ENCODE measurements at places on chromosomes 3 and 15. TPM values are rescaled to one million over a fixed set of nuclear protein-coding genes. Genes with fewer than 3 reads are reported as not detected.

LRRC31 gene
- not detected for total RNA-seq

TRAT1 gene
- total RNA-seq: 2.0 TPM

DUOXA1 gene
- 3.3 TPM for total RNA-seq

PTPN23 gene
- total RNA-seq: 18.4 TPM

ROPN1 gene
- total RNA-seq: 6.1 TPM

RHCG gene
- 0.66 TPM for total RNA-seq

GATA2 gene
- total RNA-seq: 6.0 TPM

GRCh38 chr3:10337323-10338163 lies 16.6 kb upstream of the SEC13 start:
- H3K4me1 ChIP-seq: no peaks in the 10 kb centered on the region
- no peak overlapping the region for H3K27ac ChIP-seq
- no peak for DNase-seq
- H3K27me3 ChIP-seq: no peaks in the 10 kb centered on the region
- H3K4me3 ChIP-seq: no peak overlapping the region

DNA sequence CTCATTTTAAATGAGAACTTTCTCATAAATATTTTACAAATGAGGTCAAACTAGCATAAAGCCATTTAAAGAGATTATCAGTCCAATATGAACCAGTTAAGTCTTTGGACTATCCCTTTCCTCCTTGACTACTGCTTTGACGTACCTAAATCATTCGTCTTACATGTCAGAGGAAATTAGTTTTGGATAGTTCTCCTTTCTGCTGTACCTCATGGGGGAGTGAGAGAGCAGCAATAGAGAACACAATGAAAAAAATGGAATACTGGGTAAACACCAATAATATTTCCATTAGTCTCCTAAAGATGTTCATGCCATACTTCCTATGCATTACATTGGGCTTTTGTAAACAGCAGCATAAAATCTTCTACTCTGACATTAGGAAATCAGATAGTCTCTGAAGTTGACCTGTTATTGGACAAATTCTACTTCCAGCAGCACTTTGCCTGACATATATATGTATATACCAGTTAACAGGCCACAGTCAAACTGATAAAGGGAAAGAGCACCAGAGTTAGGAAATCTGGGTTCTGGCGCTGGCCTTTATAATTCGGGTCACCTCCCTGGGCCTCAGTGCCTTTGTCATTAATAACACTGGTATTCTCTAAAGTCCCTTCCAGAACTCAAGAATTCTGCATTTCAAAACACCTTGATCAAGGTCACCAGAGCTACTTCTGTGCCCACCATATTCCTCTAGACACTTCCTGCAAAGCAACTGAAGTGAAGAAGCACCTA lies 26.8 kb downstream of the TIMMDC1 start:
- no peaks in the 10 kb centered on the region for H3K4me1 ChIP-seq
- H3K36me3 ChIP-seq: no peaks in the 10 kb centered on the region
- no peaks in the 10 kb centered on the region for H3K27me3 ChIP-seq

GRCh38 chr3:12780751-12781150 lies 15.7 kb upstream of the CAND2 start:
- DNase-seq: no peak
- no peak overlapping the region for H3K27ac ChIP-seq
- no peaks in the 10 kb centered on the region for H3K27me3 ChIP-seq
- no peaks in the 10 kb centered on the region for H3K4me1 ChIP-seq
- H3K36me3 ChIP-seq: no peaks in the 10 kb centered on the region
- H3K4me3 ChIP-seq: no peak overlapping the region

GRCh38 chr15:93703092-93703739 lies 528.1 kb upstream of the MCTP2 start:
- no peak for DNase-seq
- no peak overlapping the region for H3K4me3 ChIP-seq
- H3K27ac ChIP-seq: no peak overlapping the region
- no peaks in the 10 kb centered on the region for H3K4me1 ChIP-seq
- H3K36me3 ChIP-seq: no peaks in the 10 kb centered on the region

DNA sequence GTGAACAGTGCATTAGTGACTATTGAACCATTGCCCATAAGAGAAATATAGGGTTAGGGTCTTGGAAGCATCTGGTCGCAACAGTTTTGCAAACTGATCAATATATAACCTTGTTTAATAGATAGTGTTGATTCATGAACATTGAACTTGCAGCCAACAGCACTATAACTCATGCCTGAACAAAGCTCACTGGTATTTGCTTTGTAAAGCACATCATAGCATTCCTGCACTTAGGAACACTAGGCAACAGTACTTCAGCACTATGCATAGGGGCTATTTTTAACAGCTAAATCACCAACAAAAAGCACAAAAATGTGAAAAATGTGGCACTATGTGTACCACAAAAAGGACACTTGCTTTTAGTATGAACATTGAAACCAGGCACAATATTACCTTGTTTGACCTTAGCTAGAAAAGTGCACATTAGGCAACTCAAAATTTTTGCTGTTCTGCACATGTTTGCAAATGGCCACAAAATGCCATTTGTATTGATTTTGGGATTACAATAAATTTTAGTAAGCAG lies 68.0 kb downstream of the OXNAD1 start:
- H3K4me1 ChIP-seq: no peaks in the 10 kb centered on the region
- no peak overlapping the region for H3K4me3 ChIP-seq
- no peaks in the 10 kb centered on the region for H3K27me3 ChIP-seq
- H3K36me3 ChIP-seq: no peaks in the 10 kb centered on the region
- no peak for DNase-seq

DNA sequence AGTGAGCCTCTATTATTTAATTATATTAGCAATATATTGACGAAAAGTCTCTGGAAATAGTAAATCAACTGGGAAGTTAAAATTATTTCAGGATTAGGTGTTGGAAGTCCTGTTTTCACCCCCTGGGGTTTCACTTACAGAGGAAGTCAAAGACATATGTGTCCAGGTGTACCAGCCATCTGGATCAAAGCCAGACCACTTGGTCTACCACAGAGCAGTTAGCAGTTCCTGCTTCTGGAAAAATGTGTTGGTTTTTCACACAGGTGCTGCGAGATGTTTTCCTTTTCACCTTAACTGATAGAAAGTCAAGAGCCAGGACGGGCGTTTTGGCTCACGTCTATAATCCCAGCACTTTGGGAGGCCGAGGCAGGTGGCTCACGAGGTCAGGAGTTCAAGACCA lies 13.1 kb downstream of the MME start:
- H3K4me1 ChIP-seq: no peaks in the 10 kb centered on the region
- H3K27ac ChIP-seq: no peak overlapping the region
- DNase-seq: no peak
- no peaks in the 10 kb centered on the region for H3K36me3 ChIP-seq
- H3K27me3 ChIP-seq: no peaks in the 10 kb centered on the region

DNA sequence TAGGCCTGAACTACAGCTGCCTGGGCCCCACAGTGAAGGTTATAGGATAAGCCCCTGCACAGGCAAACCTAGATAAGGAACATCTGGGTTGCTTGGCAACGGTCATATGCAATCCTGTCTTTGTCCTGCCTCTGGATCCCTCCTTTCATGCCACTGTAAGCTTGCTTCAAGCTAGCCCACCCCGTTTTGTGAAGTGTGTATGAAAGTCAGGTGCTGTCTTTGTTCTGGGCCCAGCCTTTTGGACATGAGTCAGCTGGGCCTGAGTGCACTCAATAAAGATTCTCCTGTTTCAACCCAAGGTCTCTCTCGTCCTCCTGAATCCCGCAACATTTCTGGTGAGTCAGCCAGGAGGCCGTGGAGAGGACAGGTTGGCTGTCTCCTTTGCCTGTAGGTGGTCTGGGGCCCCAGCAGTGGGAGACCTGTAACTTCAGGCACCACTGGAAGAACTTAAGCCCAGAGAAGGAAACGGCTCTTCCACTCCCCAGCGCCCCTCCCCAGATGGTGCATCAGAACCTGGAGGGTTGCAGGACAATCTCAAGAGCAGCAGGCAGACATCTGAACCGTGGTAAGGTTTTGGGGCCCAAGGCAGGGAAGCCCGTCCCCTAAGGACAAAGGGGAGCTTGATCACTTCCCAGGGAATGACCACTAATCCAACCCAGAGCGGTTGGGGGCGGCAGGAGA lies 8.3 kb upstream of the SLC9C1 start:
- H3K4me3 ChIP-seq: peak overlapping the region; percentile 47
- DNase-seq: no peak
- H3K27ac ChIP-seq: no peak overlapping the region
- H3K36me3 ChIP-seq: no peaks in the 10 kb centered on the region
- H3K4me1 ChIP-seq: no peaks in the 10 kb centered on the region
- no peaks in the 10 kb centered on the region for H3K27me3 ChIP-seq

- no peak overlapping the region for H3K4me3 ChIP-seq
- H3K27me3 ChIP-seq: no peaks in the 10 kb centered on the region
- DNase-seq: no peak
- H3K36me3 ChIP-seq: no peaks in the 10 kb centered on the region
These were observed 38.5 kb downstream of the TMEM41A start for GRCh38 chr3:185460309-185460708.

DNA sequence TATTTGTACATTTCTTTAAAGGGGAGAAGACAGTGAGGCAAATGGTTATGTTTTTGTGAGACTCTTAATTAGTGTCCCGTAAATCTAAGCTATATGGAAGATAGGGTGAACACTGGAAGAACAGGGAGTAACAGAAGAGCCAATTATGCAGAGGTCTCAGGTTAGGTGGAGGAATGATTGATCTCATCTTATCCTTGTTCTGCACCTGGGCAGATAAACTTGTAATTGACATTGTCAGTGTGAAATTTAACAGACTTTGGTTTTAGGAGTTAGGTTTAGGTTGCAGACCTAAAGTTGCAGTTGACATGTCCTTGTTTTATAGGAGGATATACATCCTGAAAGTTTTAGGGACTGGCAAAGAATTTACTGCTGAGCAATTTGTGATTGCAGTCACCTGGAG lies 3.1 kb upstream of the TWF2 start:
- DNase-seq: no peak
- H3K4me3 ChIP-seq: no peak overlapping the region
- no peaks in the 10 kb centered on the region for H3K36me3 ChIP-seq
- H3K27me3 ChIP-seq: no peaks in the 10 kb centered on the region
